ENCODE measurements at places on chromosomes 7 and 10.

- no peak for DNase-seq
Measured at GRCh38 chr10:62830679-62831078, 14.5 kb upstream of the EGR2 start.

DNA sequence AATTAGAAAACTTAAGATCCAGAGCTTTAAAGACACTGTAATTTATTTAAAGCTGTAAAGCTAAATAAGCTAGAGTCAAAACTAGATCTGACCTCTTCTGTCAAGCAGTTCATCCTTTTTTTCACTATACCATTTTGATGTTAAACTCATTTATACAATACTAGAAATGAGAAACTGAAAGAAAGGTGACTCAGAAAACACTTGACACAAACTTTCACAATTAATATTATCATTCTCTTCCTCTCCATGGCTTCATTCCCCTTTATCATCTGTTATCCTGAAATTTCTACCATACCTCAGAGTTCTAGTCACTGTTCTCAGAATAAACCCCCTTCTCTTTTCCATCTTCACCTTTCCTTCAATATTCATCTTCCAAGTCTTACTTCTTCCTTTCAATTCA, 1.3 kb downstream of the FIGNL1 start:
- no peak for DNase-seq

GRCh38 chr10:96212911-96213310, 58.5 kb downstream of the BLNK start:
- no peak for DNase-seq

DNA sequence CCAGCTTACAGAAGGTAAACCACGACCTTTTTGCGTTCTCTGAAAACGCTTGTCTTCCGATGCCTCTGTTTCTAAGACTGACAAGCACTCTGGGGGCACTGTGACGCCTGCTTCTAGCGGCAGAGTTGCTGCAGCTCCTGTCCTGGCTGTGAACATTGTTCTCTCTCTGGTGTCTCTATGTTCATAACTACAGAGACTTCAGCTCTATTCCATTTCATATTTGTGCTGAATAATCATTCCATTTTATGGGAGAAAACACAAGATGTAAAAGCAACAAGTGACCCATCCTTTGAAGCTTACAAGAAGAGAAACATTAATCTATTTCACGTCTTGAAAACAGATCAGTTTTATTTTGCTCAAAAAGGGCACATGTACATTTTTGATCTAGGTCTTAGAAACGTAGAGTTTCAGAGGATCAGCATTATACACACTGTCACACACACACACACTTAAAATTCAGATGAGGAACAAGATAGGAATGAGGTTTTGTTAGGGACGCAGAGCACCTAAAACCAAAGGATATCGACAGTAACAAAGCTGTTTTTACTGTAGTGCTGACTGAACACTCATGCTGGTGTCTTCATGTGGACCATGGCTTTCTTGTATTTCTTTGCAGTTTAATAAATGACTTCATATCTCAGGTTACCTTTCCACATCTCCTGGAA, 3.0 kb downstream of the IKZF1 start:
- DNase-seq, result peak; percentile 54

GRCh38 chr10:93752761-93753160, 5.0 kb upstream of the LGI1 start:
- DNase-seq, result no peak

- DNase-seq, result no peak
Measured at GRCh38 chr7:152392254-152392653, 43.5 kb downstream of the KMT2C start.

DNA sequence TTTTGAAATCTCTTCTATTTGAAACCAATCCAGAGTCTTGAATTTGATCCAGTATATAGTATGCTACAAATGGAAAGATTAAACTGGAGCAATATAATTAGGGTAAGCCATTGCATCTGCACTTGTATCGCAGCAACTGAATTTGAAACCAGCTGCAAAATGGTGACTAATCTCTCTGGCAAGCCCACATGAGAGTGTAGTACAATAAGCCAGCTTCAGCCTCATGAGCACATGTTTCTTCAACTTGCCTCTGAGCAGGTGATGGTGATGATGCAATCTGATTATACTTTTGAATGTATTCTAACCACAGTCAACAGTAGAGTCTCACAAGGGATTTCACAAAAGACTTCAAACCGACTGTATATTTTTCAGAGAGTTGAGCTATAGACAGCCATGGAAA, 829 bp upstream of the RPA3 start:
- DNase-seq, result no peak

DNA sequence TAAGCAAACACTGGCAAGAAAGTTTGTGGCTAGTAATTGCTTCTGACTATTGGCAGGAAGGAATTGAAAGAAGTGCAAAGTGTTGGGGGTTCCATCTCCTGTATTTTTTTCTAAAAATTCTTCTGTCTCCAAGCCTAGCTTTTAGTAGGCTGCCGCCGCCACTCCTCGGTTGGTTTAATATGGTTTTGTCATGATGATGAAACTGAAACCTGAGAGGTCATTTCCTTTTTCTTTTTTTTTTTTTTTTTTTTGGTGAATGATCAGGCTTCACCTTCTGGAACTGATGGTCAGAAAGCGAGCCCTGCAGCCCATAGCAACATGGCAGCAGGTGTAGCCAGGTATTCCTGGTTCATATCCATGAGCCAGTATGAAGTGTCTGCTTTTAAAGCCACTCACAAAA, 75.3 kb upstream of the AGBL3 start:
- DNase-seq, result no peak

GRCh38 chr10:35526746-35527145, 78.4 kb upstream of the GJD4 start:
- DNase-seq, result no peak

DNA sequence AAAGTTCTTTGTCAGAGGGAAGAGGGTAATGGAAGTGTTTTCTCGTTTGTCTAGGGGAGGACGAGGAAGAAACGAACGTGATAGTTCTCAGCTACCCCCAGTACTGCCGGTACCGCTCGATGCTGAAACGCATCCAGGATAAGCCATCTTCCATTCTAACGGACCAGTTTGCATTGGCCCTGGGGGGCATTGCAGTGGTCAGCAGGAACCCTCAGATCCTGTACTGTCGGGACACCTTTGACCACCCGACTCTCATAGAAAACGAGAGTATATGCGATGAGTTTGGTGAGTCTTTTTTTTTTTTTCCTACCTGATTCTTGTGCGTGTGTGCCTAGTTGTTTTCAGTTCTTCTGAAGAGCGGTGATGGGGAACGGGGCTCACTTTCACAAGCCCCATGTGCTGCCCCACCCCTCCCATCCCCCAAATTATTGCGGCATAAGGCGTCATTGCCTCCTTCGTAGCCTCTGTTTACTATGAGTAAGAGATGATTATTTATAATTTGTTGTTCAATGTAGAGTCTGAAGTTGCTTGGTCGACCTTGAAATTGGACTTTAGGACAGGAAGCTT, 98.6 kb downstream of the ARID5B start:
- no peak for DNase-seq

GRCh38 chr7:26583094-26583648, 281.2 kb downstream of the SKAP2 start:
- DNase-seq, result no peak

DNA sequence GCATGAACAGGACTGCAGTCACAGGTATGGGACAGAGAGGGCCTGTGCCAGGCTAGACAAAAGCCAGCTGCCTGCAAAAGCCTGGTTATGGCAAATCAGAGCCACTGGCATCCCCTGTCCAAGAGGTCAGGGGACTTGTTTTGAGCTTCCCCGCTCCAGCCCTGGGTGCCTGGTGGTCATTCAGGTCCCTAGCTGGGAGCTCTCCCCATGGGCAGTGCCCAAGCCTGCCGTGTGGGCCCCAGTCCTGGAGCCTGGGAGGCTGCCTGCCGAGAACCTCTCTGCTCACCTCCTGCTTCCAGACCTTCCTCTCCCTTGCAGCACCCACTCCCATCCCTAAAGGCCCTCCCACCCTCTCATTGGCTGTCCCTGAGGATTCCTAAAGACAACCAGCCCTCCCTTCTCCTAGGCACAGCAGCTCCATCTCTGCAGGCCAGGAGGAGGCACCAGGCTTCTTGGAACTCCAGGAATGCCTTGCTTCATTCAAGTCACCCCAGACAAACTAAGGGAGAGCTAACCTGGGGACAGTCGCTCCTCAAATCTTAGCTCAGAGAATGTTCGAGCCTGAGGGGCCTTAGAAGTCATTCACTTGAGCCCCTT, 150.6 kb downstream of the C10orf105 start:
- no peak for DNase-seq

GRCh38 chr10:26064106-26064505, 130.1 kb downstream of the MYO3A start:
- DNase-seq, result no peak

- no peak for DNase-seq
Measured at GRCh38 chr7:151089893-151090730, 3.8 kb downstream of the AGAP3 start.

- no peak for DNase-seq
Measured at GRCh38 chr10:49359349-49360270, 36.3 kb downstream of the DRGX start.

DNA sequence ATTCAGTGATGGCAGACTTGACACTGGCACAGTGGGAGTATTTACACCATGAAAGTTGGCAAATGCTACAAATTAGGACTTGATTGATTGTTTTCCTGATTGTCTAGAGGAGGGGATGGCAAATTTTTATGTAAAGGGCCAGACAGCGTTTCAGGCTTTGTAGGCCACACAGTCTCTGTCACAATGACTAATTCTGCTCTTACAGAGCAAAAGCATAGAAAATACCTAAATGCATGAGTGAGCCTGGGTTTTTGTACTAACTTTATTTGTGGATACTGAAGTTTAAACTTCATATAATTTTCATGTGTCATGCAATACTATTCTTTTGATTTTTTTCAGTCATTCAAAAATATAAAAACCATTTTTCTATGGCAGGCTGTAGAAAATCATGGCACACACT, 9.0 kb upstream of the ARMS2 start:
- no peak for DNase-seq

GRCh38 chr7:65953001-65953720, 28.9 kb downstream of the GUSB start:
- DNase-seq, result no peak

- DNase-seq, result no peak
Measured at GRCh38 chr7:30869794-30870611, 41.6 kb upstream of the AQP1 start.

DNA sequence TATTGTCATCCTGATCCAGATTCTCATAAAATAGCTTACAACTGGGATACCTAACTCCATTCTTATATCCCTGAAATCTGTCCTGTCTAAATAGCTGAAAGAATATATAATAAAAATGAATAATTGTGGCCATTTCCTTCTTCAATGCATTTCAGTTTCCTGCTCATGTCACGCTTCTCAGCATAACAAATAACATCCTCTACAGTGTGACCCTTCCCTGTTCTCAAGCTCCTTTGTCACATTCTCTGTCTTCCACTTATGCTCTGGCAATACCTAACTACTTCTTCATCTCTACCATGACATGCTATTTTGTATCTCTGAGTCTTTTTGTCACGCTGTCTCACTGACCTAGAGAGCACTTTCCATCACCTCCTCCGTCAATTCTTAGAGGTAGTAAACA, 884.1 kb upstream of the LRRTM3 start:
- DNase-seq, result no peak

DNA sequence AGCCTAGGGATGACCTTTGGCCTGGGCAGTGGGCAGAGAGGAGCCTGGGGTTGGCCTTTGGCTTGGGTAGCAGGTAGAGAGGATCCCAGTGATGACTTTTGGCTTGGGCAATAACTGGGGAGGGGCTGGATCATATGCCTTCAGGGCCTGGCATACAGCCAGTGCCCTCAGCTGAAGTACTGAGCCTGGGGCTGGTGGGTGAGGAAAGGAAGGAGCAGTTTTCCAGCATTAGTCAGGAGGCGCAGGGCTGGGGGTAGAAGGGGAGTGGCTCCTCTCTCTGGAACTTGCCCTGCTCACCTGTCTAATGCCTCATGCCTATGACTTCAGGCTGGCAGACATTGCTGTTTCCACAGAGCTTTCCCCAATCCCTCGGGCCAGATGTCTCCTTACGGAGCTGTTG, 15.2 kb upstream of the COMTD1 start:
- DNase-seq, result no peak

GRCh38 chr7:148265896-148266295, 324.7 kb upstream of the C7orf33 start:
- no peak for DNase-seq

DNA sequence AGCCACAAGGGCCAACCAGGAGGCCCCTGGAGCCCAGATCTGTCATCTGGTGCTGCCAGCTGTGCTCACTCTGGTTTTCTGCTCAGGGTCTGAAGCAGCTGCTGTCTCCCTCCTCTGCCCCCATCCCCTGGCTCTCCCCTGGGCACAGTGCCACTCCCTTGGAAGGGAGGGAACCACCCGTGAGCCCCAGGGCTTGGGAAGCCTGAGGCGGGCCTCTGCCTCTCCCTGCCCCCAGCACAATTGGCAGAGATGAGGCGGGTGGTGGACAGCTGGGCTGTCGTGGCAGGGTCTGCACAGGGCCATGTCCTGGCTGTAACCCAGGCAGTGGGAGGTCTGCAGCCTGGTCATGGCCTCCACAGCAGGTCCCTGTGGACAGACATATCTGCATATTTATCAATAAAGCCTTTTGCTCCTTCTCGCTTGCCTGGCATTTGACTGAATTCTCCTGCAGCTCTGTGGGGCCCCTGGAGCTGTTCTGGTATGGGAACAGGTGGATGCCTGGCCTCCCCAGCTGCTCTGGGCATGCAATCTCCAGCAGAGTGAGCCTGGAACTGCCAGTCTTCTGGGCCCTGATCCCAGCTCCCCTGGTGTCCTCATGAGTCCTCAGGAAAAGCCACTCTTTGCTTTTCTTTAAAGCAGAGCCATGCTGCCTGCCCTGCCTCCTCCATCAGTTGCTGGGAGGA, 1.6 kb upstream of the ANKRD2 start:
- DNase-seq, result no peak

- no peak for DNase-seq
Measured at GRCh38 chr7:112550468-112551060, 69.8 kb downstream of the LSMEM1 start.

- DNase-seq, result no peak
Measured at GRCh38 chr10:17147884-17148489, 18.4 kb upstream of the CUBN start.

DNA sequence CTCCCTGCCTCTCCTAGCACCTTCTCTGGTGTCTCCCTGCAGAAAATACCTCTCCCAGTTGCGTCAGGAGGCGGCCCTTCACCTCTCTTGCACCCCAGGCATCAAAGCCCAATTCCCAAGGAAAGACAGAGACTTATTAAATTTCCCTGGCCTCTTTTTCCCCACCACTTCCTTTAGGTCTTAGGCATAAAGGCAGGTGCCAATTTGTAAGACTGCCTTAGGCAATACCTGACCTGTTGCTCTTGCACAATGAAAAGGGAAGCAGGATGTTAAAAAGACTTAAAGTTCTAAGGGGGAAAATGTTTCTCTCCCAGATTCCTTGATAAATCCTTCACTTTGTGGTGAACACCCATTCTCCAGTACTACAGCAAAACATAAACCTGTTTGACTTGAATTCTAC, 186.7 kb downstream of the SLC25A13 start:
- DNase-seq, result no peak

- no peak for DNase-seq
Measured at GRCh38 chr10:80924063-80924952, 386.6 kb downstream of the SH2D4B start.
